ENCODE measurements at places on chromosomes 3 and 15.

DNA sequence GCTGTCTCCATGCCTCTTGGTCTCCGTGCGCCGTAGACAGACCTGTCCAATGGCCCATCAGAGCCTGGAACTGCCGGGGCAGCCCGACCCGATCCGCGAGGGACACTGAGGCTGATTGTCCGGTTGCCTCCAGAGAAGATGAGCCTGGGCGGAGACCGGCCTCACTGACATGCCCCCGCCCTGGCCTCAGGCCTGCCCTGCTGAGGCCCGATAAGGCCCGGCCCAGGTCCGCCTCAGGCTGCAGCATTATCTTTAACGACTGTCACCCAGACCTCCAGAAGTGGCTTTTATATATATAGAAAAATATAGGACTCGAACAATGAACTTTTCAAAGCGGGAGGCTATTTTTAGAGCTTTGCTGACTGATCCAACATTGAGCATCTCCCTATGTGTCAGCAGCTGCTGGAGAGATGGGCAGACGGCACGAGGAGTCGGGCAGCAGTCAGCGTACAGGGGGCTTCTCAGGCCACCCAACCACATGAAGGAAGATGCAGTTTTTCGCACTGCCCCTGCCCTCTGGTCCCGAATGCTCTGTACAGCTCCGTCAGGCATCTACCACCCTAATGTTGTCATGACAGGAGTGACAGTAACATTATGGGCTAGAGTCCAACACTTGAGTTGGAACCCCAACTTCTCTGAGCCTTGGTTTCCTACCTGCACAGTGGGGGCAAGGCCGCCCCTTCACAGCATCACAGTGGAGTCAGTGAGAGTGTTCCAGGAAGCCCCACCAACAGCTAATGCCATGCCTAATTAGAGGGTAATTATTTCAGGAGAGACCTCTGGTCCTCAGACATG, 112.0 kb upstream of the RPL32 start:
- no peak for DNase-seq

- DNase-seq = no peak
Measured at GRCh38 chr3:64417816-64418215, 192.6 kb upstream of the PRICKLE2 start.

DNA sequence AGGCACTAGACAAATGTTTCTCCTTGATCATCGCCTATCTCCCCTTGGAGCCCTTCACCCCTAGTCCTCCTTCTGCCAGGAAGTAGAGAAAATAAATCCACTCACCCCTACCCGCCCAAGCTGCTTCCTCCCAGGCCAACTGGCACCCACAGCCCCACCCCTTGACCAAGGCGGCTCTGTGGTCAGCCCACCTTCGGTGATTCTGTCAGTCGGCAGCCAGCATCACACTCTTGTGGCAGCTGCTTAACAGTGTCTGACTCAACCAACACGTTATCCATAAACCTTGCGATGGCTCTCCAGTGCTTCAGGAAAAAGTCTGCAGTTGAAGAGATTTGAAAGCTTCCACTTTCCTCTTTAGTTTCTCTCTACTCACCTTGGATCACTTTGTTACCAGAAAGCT, 7.6 kb downstream of the SHF start:
- DNase-seq = no peak

GRCh38 chr3:21826416-21826815, 75.4 kb upstream of the ZNF385D start:
- no peak for DNase-seq

- peak; percentile 43 for DNase-seq
Measured at GRCh38 chr3:10505050-10505790, at the start of gene ATP2B2. TSS of gene ATP2B2 (minus strand) at chr3:10505586. CDS start at chr3:10449543, 56,043 bp downstream.

DNA sequence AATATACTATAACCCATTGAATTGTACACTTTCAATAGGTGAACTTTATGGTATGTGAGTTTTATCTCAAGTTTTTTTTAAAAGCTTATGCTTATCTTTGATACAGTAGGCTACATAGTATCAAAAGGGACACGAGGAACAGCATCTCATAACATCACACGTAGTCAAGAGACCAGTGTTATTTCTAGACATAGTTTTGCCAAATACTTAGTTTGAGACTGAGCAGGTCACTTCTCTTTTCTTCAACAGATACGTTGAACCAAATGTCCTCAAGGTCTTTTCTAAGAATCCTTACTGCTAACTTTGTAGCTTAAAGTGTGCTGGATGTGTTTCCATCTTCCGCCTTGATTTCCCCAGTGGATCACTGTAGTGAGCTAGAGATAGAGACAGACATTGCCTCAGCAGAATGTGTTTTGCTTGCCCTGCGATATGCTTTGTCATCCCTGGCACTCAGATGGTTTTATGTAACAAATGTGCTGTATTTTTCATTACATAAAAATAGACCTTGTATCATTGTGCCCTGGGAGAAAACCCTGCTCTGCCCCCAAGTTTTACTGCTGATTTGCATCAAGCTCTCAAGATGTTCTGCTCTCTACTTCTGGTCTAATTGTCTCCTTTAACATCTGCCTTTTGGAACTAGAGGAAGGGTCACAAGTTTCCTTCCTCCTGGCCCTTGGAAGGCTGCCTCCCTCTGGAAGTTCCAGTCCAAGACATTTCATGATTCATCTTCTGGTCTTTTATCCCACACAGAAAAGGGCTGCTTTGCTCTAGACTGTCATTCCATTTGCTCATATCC, 426.4 kb upstream of the RGMA start:
- no peak for DNase-seq

DNA sequence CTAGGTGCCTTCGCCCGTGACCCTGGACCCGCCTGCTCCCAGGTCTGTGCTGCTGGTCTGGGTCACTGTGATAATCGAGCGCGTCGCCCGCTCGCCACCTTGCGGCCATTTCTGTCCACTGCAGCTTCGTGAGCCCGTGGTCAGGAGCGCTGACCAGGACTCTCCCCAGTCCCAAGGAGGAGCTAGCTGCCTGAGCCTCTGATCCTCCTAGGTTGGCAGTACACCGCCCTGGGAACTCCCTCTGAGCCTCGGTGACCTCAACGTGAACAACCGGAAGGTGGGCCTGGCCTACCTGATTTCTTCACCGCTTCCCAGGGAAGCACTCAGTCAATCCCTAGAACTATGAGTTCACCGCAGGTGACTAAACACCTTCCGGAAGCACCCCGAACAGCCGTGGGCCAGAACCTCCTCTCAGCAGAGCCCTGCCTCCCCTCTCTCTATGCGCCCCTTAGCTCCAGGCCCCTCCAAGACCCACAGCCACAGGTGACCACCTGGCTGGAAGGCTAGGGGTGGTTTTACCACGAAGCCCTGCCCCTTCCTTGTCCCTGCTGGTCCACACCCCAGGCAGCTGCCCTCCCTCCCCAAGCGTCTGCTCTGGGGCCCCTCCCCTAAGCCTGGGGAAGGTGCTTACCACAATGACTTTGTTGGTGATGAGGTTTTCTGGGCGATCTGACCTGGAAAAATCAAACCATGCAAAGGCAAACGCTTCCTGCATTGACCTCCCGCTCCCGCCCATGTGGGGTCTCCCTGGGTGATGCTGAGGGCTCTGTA, 9.7 kb downstream of the PLA2G4D start:
- DNase-seq = no peak

DNA sequence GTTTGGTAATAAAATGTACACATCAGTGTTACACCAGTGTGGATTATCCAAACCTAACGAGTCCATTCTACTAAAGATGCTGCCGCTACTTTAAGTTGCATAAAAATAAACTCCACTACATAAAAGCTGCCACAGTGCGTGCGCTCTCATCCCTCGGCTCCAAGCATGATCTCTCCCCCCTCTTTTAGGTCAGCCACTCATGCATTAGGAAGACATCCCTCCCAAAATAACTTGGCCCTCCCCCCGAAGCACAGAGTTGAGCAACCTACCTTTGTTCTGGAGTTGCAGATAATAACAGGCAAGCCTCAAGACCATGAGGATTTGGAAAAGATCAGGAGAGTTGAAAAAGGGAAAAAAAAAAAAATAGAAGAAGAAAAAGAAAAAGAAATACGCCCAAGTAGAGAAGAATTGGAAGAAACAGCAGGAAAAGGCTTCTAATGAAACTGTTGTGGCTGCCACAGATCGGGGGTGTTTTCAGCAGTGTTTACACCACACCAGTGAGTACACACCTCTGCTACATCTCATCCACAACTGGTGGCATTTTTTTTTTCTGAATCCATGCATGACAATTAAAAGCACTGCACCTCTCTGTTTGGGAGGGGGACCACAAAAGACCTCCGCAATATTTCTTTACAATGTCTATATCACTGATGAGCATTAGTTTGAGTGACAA, 339.2 kb downstream of the FOXP1 start:
- DNase-seq = no peak
